ENCODE measurements at places on chromosomes 4 and X.

DNA sequence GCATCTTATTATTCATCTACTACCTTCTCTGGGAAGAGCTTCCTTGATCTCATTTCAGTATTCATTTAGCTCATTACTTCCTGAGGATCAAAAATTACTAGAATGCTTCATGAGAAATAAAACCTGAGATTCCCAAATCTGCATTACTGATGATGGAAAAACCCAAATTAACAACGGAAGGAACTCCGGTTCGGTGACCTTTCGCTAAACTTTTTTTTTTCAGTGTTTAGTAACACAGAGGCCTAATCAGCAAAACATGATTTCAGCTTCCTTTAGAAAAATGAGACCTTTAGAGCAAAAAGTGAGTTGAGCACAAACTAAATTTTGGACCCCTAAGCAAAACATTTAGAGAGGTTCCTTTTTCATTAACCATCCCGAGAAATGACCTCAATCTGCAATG is 229.2 kb downstream of the MAML3 start:
- DNase-seq = no peak

GRCh38 chrX:103453655-103454054 is 65.6 kb downstream of the RAB40A start:
- DNase-seq = no peak

- DNase-seq = no peak
Observed at GRCh38 chr4:19030048-19030447, 1008.5 kb upstream of the LCORL start.

GRCh38 chr4:89303177-89303576 is 4.4 kb downstream of the GPRIN3 start:
- DNase-seq = peak; percentile 90

GRCh38 chr4:153326513-153326912 is 18.0 kb upstream of the MND1 start:
- no peak for DNase-seq

GRCh38 chr4:53734584-53735353 is 143.5 kb upstream of the LNX1 start:
- DNase-seq = no peak

- DNase-seq = no peak
Observed at GRCh38 chr4:7815562-7815961, 124.1 kb downstream of the AFAP1 start.

DNA sequence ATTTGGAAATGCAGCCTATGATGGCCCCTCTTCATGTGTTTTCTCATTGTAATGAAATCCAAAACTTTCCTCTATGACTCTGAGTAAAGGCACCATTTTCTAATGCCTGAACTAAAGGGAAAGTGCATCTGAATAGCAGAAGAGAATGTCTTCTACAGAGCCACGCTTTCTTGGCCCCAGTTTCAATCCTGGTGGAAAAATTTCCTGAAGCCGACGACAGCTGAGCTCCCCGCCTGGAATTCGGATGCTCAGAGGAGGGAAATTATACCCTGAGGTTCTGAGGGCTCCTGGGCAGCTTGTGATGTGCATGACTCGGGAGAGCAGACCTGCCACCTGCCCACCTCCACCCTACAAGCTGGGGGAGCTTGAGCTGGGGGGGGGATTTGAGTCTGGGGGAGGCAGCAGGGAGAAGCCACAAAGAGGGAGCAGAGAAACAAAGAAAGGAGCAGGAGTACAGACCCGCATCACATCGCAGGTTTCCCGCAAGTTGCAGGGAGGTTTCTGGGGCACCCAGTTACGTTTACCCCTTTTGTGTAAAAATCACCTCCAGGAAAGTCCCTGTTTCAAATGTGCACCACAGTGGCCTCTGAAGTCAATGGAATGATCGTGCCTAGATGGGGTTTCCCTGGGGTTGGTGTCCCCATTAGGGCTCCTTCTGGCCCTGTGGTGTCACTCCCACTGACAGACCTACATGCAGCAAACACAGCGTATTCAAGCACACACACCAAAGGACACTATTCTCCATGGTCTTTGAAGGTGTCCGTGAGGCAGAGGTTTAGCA is 145.6 kb upstream of the RBPJ start:
- DNase-seq = peak; percentile 55

DNA sequence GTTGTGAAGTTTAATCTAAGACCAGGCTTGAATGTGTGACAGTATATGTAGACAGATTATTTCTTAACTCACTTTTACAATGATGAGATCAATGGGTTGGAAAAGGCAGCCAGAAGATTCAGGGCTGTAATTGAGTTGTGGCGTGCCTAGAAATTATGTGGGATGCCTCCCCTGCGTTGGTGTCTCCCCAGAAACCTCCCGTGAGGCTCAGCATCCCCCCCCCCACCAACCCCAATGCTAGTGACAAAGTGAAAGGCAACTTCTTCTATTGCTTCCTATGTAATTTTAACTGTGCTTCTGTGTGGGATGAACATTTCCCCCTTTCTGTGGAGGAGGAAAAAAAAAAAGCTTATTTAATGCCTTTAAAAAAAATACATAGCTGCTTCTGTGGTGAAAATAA is 297.9 kb downstream of the ARHGAP10 start:
- no peak for DNase-seq

DNA sequence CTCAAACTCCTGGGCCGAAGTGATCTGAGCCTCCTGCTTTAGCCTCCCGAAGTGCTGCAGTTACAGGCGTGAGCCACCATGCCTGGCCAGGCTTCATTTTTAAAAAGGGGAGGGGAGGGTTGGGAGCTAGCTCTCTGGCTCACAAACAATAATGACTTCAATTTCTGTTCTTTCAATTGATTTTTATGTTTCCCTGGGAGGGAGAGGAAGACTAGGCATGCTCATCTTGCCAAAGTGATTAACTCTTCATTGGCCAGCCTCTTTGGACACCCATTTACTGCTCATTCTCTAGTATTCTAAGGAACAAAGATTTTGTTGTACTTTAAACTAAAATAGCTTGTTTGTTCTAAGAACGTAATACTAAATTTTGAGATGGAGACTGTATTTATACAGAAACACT is 43.4 kb upstream of the TRIM2 start:
- DNase-seq = no peak

- DNase-seq = no peak
Observed at GRCh38 chr4:176538217-176538925, 218.6 kb downstream of the SPCS3 start.

GRCh38 chr4:127810551-127810950 is 28.4 kb downstream of the HSPA4L start:
- no peak for DNase-seq

- DNase-seq = no peak
Observed at GRCh38 chr4:41431276-41431675, 106.7 kb upstream of the LIMCH1 start.

- no peak for DNase-seq
Observed at GRCh38 chrX:2689773-2690666, 1.1 kb upstream of the CD99 start.

DNA sequence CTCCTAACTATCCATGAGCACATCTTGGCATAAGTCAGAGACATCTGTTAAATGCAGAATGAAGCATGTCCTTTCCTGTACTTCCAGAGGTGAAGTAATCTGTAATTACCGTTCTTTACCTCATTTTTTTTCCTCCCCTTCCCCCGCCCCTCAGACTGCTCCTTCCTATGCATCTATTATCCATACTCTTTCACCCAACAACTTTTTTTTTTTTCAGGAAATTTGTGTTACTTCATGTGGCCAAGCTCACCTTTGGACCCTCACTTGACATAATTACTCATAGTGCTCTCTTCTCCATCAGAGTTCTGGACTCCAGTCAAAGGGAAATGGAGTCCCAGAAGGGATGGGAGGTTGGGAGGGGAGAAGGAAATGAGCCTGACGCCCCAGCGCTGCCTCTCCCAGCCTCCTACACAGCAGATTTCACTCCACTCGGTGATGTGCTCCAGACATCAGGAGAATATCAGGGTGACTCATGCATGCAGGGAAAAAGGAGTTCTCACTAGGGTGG is 568.8 kb downstream of the STIM2 start:
- no peak for DNase-seq

DNA sequence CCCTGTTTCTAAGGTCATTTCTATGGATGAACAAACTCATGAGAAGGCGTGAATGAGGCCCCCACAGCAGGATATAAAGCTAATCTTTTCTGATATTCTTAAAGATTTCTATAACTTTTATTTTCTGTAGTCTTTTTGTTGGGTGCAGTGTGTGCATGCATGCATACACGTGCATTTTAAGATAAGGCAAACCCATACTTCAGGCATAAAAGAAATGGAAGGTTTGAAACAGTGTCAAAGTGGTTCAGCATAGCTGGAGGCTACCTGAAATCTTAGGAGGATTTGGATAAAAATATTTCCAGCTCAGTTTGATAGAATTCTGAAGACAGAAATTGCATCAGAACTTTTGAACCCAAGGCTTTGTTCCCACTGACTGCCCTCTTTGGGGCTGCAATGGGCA is 119.7 kb downstream of the PDHA2 start:
- DNase-seq = no peak

DNA sequence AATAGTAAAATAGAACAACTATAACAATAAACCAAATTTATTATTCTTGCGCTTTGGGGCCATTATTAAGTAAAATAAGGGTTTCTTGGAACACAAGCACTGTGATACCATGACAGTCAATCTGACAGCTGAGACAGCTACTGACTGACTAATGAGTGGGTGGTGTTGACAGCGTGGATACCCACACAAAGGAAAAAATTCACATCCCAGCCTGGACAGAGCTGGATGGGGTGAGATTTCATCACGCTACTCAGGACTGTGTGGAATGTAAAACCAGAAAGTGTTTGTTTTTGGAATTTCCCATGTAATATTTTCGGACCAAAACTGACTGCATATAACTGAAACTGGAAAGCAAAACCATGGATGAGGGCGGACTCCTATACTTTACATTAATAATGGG is 48.8 kb downstream of the IGFBP7 start:
- DNase-seq = no peak

- no peak for DNase-seq
Observed at GRCh38 chr4:47703956-47704355, 133.9 kb downstream of the CORIN start.

DNA sequence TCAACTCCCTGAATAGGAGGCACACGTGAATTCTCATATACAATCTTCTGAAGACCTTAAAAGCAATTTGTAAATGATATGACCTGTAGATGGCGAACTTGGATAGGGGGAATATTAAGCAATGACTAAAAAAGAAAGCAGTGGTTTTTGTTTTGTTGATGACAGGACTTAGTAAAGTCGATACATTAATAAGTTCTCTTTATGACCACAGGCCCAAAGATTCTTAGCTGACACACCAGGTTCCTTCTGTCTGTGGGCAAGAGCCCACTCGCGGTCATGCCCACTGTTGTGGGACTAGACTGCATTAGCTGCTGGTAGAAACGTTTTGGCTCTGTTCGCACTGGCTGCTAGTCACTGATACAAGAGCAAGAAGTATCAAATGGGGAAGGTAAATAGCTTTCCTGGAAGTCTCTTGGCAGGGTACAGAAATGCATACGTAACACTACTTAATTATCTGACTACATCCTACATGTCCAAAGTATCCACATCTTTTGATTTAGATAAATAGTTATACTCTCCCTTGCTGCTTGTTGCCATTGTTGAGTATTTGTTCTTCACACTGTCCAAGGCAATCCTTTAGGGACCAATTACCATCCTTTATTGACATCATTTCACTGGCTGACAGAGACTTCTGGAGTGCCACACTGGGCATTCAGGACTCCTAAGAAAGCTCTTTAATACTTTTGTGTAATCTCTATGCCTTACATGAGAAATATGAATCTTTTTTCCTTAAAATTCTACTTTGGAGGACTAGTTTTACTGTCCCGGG is 31.0 kb downstream of the ALPK1 start:
- peak; percentile 63 for DNase-seq
